Smooth muscle cell of trachea (primary cell): ENCODE measurements at places on chromosomes 7 and 10. TPM values are rescaled to one million over a fixed set of nuclear protein-coding genes. Genes with fewer than 3 reads are reported as not detected.

SLC26A4 gene
- 0.33 and 1.7 TPM in 2 replicates for total RNA-seq

TUBAL3 gene
- total RNA-seq: not detected in 2 replicates

PDE6C gene
- not detected in 2 replicates for total RNA-seq

ATP6V0A4 gene
- total RNA-seq: not detected in 2 replicates

MINDY4 gene
- 8.6 and 9.8 TPM in 2 replicates for total RNA-seq

NUTM2B gene
- total RNA-seq: 0.15 and 1.2 TPM in 2 replicates

ELFN1 gene
- total RNA-seq: 1.7 and 7.6 TPM in 2 replicates

INSYN2A gene
- 0.73 and 2.6 TPM in 2 replicates for total RNA-seq

SCIN gene
- total RNA-seq: under 0.01 TPM in 2 replicates

UCMA gene
- not detected in 2 replicates for total RNA-seq

MALRD1 gene
- total RNA-seq: 1.0 and 3.1 TPM in 2 replicates

GTF2IRD2 gene
- 6.3 and 6.5 TPM in 2 replicates for total RNA-seq

DEPP1 gene
- total RNA-seq: 38.4 and 77.9 TPM in 2 replicates

CYP3A7 gene
- 0.33 TPM in 1 of 2 replicates, not detected in the other for total RNA-seq

FKBP14 gene
- total RNA-seq: 22.7 and 42.9 TPM in 2 replicates

APBB1IP gene
- total RNA-seq: 5.4 and 6.3 TPM in 2 replicates

HNRNPA2B1 gene
- total RNA-seq: 58.2 and 190 TPM in 2 replicates

AKR1C4 gene
- total RNA-seq: not detected in 2 replicates

NAT16 gene
- total RNA-seq: not detected in 2 replicates

CARD11 gene
- total RNA-seq: not detected in 2 replicates

ZNF239 gene
- 5.5 TPM in 2 replicates for total RNA-seq

TMEM176A gene
- 0.33 TPM in 1 of 2 replicates, not detected in the other for total RNA-seq

C10orf90 gene
- 0.17 TPM in 1 of 2 replicates, not detected in the other for total RNA-seq

OR6V1 gene
- total RNA-seq: not detected in 2 replicates

COL1A2 gene
- 5,033 and 9,631 TPM in 2 replicates for total RNA-seq

CLRN3 gene
- total RNA-seq: not detected in 2 replicates

TCAF2 gene
- total RNA-seq: 2.6 and 5.2 TPM in 2 replicates

TDRD1 gene
- total RNA-seq: 0.29 and 0.50 TPM in 2 replicates

OGDH gene
- total RNA-seq: 79.6 and 110 TPM in 2 replicates

GPR158 gene
- under 0.01 TPM in 1 of 2 replicates, not detected in the other for total RNA-seq
